CD4-positive, alpha-beta memory T cell (primary cell): ENCODE measurements at places on chromosomes 5 and 9. TPM values are rescaled to one million over a fixed set of nuclear protein-coding genes. Genes with fewer than 3 reads are reported as not detected.

- no peak for DNase-seq
- peak overlapping the region; percentile 84 for H3K4me3 ChIP-seq
- peaks cover 29% of the 10 kb centered on the region for H3K36me3 ChIP-seq
- peak overlapping the region; percentile 92 for H3K27ac ChIP-seq
- no peaks in the 10 kb centered on the region for H3K27me3 ChIP-seq
- peaks cover 59% of the 10 kb centered on the region for H3K4me1 ChIP-seq
These were observed 505 bp downstream of the CREB3 start for GRCh38 chr9:35732800-35733541.

DNA sequence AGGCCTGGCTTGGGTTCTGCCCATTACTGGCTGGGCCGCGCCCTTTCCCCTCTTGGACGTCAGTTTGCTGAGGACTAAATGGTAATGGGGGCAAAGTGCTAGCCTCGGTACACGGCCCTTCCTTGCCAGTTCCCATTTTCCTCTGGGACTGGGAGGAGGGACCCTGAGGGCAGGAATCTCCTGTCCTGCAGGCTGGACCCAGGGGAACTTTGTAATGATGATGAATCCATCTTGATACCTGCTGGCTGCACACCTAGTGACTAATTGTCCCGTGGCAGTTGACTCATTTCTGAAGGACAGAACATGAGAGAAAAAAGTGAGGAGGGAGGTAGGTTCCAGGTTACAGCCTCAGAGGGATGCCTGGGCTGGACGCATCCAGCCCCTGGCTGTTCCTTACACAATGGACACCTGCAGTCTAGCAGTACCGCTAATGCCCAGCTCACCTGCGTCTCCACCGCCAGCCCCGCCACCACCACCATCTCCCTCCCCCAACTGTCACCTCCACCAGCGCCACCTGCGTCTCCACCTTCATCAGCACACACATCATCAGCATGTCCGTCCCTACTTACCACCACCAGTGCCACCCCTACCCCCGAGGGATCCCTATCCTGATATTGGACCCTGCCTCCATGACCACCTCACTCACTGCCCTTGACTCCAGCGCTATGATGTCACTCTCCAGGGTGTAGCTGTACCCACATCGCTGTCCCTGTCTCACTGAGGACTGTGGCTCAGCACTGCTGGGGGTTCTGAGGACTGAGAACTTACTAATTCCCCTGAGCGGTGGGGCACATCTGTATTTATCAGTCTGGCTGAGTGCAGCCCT lies 4.3 kb downstream of the CDHR2 start:
- no peak overlapping the region for H3K4me3 ChIP-seq
- H3K27ac ChIP-seq: no peak overlapping the region
- H3K36me3 ChIP-seq: no peaks in the 10 kb centered on the region
- no peak for DNase-seq
- H3K27me3 ChIP-seq: no peaks in the 10 kb centered on the region

- DNase-seq: no peak
- H3K4me3 ChIP-seq: no peak overlapping the region
- H3K36me3 ChIP-seq: no peaks in the 10 kb centered on the region
- H3K4me1 ChIP-seq: no peaks in the 10 kb centered on the region
These were observed 554.8 kb upstream of the MEF2C start for GRCh38 chr5:89437450-89438435.

DNA sequence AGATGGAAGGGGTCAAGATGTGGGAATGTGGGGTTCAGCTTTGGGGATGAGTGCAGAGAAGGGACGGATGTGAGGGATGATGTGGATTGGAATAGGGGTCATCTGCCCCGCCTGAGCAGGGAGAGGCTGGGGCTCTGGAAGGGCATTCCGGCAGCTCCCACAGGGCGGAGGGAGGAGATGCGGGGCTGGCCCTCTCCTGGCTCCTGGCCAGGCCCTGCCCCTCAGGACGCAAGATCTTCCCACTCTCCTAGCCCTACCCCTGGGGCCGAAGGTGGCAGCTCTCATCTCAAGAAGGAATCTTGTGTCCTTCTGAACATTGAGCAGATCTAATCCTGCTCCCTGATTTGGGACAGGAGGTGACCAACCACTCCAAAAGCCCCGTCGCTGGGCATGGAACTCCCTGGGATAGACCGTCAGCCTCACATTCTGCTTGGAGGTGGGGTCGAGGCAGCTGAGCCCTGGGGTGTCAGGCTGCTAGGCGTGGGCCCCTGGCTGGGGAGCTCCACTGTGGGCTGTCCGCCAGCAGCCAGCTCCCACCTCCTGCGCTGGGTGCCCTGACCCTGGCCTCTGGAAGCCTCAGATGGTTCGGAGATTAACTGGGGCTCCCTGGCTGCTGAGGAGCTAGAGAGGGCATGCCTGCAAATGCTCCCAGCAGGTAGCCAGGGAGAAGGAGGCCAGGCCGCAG lies 125.2 kb downstream of the ZNF354C start:
- H3K27me3 ChIP-seq: no peaks in the 10 kb centered on the region
- H3K36me3 ChIP-seq: no peaks in the 10 kb centered on the region
- H3K4me1 ChIP-seq: no peaks in the 10 kb centered on the region
- H3K27ac ChIP-seq: no peak overlapping the region

DNA sequence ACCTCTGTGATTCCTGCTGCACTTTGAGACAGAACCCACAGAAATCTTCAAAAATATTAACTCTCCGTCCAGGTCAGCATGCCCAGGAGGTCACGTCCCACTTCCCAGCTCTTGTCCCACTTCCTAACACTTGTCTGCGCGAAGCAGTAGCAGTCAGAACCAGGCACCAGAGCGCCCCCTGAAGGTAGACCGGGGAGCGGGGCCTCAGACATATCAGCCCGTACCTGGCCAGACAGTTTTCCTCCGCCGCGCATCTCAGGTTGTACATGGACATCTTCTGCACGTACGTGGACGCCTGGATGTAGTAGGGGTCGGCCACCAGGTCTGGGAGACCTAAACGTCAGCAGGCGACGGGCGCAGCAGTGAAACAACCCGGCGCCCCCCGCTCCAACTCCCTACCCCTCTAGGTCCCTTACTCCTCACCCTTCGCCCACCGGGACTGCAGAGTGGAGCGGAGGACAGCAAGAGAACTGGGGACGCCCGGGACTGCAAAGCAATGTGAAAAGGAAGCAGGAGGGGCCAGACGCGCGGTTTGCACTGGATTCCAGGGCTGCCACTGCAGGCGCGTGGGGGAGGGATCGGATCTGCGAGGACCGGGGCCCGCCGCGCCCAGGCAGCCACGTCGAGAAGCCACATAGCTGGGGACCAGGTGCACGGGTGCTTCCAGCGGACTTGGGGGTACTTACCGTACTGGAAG lies 1.2 kb downstream of the LOX start:
- peaks cover 5% of the 10 kb centered on the region for H3K27me3 ChIP-seq
- H3K36me3 ChIP-seq: no peaks in the 10 kb centered on the region
- no peak overlapping the region for H3K4me3 ChIP-seq

DNA sequence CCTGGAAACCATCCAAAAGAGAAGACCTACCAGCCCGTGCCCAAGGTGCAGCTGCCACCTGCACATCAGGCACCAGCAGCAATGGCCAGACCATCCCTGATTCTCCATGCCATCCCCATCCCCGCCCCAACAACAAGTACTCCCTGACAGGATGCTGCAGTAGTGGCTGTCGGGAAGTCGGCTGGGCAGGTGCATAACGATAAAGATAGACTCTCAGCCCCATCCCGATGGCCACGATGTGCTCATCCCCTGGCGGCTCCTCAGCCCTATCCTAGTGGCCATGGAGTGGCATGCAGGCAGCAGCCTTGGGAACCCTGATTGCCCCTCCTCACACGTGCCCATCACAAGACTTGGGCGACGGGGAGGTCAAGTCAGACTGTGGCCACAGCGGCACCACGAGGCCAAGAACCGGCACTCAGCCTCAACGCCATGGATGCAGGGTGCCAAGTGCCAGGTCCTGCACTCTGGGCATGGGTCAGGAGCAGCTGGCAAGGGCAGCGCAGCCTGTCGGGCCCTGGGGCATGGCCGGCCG lies 368.8 kb upstream of the SPATA31A5 start:
- DNase-seq: no peak
- no peak overlapping the region for H3K4me3 ChIP-seq
- H3K27me3 ChIP-seq: no peaks in the 10 kb centered on the region
- H3K36me3 ChIP-seq: no peaks in the 10 kb centered on the region
- H3K4me1 ChIP-seq: no peaks in the 10 kb centered on the region
- H3K27ac ChIP-seq: no peak overlapping the region

GRCh38 chr5:76808141-76808691 lies 10.6 kb upstream of the F2RL1 start:
- no peak overlapping the region for H3K27ac ChIP-seq
- no peak overlapping the region for H3K4me3 ChIP-seq
- H3K4me1 ChIP-seq: no peaks in the 10 kb centered on the region
- H3K27me3 ChIP-seq: no peaks in the 10 kb centered on the region
- no peaks in the 10 kb centered on the region for H3K36me3 ChIP-seq

Gene CCL19
- not detected for total RNA-seq

DNA sequence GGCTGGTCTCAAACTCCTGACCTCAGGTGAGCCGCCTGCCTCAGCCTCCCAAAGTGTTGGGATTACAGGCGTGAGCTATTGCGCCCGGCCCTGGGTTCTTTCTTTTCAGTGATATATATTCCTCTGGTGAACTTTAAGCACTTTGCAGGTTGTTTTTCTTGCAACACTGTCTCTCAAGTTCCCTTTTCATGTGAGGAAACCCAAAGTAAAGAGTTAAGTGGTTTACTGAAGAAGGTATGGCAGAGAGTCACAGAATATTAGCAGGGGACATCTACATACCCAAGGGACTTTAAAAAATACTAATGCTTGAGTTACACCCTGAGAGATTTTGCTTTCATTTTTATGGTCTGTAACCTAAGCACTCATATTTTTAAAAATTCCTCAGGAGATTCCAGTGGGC lies 6.7 kb upstream of the GAPT start:
- H3K4me3 ChIP-seq: no peak overlapping the region
- no peaks in the 10 kb centered on the region for H3K4me1 ChIP-seq
- H3K36me3 ChIP-seq: no peaks in the 10 kb centered on the region
- no peak overlapping the region for H3K27ac ChIP-seq
- no peak for DNase-seq

- no peak overlapping the region for H3K4me3 ChIP-seq
- H3K36me3 ChIP-seq: no peaks in the 10 kb centered on the region
- no peak overlapping the region for H3K27ac ChIP-seq
- H3K27me3 ChIP-seq: no peaks in the 10 kb centered on the region
- DNase-seq: no peak
These were observed 2.5 kb downstream of the KIAA1958 start for GRCh38 chr9:112489039-112489546.

Gene FST
- 3.3 TPM for total RNA-seq

- no peaks in the 10 kb centered on the region for H3K27me3 ChIP-seq
- DNase-seq: no peak
- H3K27ac ChIP-seq: no peak overlapping the region
- no peaks in the 10 kb centered on the region for H3K36me3 ChIP-seq
- H3K4me3 ChIP-seq: no peak overlapping the region
- H3K4me1 ChIP-seq: peaks cover 20% of the 10 kb centered on the region
These were observed 32.6 kb upstream of the PRRC2B start for GRCh38 chr9:131361202-131361833.

Gene PRRX2
- not detected for total RNA-seq

DNA sequence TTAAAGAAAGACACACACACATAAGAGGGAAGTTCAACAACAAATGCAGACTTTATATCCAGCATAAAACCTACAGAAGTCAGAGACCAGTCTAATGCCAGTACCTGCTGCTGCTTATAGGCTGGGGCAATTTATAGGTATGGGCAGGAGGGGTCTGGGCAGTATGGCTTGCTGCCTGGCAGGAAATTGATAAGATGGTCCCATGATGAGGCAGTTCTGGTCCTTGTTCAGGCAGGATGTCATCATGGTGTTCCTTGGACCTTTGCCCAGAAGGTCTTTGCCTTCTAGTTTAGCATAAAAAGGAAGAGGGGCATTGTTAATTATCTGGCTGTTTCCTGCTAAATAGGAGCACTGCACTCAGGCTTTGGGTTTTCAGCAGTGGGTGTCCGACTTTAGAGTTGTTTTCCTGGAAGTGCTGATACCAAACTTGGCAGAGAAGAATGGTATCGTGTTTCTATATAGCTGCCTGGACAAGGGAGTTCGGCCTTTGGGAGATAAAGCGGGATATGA lies 10.4 kb upstream of the PDCD1LG2 start:
- no peaks in the 10 kb centered on the region for H3K27me3 ChIP-seq
- no peaks in the 10 kb centered on the region for H3K36me3 ChIP-seq
- H3K4me3 ChIP-seq: no peak overlapping the region
- H3K27ac ChIP-seq: no peak overlapping the region

DNA sequence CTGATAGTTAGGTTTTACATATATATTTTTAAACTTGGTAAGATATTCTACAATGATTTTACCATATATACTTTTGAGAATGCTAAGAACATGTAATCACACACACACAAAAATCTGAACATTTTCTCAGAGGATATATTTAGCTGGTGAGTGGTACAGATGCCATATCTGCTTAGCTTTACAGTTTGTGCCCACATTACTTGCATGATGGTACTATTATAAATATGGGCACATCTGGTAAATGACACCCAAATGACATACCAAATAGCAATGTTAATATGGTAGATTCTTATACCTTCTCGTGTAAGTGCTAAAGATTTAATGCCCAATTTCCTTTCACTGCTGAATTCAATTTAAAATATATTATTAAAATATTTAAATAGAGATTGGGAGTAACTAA lies 56.6 kb downstream of the LSM11 start:
- H3K4me3 ChIP-seq: no peak overlapping the region
- H3K4me1 ChIP-seq: no peaks in the 10 kb centered on the region
- no peak for DNase-seq

Gene CYSRT1
- total RNA-seq: 0.25 TPM

GRCh38 chr5:173972607-173972924 lies 16.4 kb upstream of the C5orf47 start:
- DNase-seq: no peak
- H3K4me1 ChIP-seq: peaks cover 12% of the 10 kb centered on the region
- no peaks in the 10 kb centered on the region for H3K27me3 ChIP-seq

GRCh38 chr9:99322299-99322698 lies 100.2 kb downstream of the SEC61B start:
- no peak overlapping the region for H3K27ac ChIP-seq
- no peak overlapping the region for H3K4me3 ChIP-seq
- no peaks in the 10 kb centered on the region for H3K4me1 ChIP-seq
- H3K36me3 ChIP-seq: no peaks in the 10 kb centered on the region
- DNase-seq: no peak

DNA sequence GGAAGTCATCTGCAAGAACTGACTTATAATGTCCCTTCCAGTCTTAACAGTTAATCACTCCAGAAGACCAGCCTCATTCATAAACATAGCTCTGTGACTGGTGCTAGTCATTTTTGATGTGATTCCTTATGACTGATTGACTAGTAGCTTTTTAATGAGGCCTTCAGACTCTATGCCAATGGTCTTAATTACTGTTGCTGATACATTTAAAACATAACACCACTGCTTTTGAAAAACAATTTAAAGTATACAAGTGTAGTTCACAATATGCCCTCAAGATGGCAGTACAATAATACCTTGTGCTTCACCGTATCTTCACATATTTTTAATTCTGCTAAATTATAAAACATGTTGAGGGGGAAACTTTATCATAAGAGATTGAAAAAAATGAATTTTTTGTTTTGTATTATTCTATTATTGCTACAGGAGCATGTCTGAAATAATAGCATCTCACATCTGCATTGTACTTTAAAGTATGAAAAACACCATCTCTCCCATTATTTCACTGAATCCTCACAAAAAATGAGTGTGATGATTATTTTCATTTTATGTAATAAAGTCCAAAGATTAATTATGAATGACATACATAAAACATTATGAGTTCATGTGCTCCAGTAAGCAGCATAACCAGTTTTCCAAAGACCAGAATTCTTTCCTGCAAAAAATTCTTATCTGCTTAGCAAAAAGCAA lies 55.2 kb upstream of the SHISAL2B start:
- H3K4me1 ChIP-seq: no peaks in the 10 kb centered on the region
- no peaks in the 10 kb centered on the region for H3K36me3 ChIP-seq
- H3K27ac ChIP-seq: no peak overlapping the region
- DNase-seq: peak; percentile 34
- H3K27me3 ChIP-seq: no peaks in the 10 kb centered on the region
